HCT116 (cell line): ENCODE measurements at places on chromosomes 6 and 20.

DNA sequence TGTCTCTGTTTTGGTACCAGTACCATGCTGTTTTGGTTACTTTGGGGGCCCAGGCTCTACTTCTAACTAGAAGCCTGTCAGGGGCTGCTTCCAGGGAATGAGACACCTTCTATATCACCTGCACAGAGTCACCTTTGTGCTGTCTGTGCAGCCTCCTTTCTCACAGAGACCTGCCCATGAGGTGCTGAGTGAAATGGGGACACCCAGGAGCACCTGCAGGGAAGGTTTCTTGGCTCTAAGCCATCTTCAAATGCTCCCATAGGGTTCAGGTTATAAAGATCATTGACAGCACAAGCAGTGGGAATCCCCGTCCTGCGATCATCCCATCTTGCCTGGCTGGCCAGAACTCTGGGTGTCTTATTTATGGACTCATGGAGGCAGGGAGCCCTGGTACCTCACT lies 19.1 kb downstream of the GABRR2 start:
- DNase-seq, result no peak

- DNase-seq, result no peak
These were observed 60.5 kb downstream of the CD83 start for GRCh38 chr6:14178083-14178445.

- no peak for DNase-seq
These were observed 40.8 kb upstream of the TIAM2 start for GRCh38 chr6:154954347-154954746.

- peak; percentile 55 for DNase-seq
These were observed 159.4 kb upstream of the CITED2 start for GRCh38 chr6:139533573-139534471.

DNA sequence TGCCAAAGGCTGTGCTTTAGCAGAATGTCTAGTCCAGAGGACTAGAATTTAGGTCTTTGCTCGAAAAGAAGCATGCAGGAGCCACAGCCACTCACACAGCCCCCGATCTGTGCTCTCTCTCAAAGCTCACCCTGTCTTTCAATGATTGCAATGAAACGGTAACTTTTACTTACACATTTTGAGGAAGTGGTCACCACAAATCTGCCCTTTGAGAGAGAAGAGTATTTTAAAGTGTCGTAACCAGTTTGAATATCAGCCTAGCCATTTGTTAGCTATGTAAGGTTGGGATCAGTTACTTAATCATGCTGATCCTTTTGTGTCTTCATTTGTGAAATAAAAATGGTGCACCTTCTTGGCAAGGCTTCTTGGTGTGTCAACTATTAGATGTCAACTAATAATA lies 209.0 kb downstream of the TFAP2A start:
- no peak for DNase-seq

DNA sequence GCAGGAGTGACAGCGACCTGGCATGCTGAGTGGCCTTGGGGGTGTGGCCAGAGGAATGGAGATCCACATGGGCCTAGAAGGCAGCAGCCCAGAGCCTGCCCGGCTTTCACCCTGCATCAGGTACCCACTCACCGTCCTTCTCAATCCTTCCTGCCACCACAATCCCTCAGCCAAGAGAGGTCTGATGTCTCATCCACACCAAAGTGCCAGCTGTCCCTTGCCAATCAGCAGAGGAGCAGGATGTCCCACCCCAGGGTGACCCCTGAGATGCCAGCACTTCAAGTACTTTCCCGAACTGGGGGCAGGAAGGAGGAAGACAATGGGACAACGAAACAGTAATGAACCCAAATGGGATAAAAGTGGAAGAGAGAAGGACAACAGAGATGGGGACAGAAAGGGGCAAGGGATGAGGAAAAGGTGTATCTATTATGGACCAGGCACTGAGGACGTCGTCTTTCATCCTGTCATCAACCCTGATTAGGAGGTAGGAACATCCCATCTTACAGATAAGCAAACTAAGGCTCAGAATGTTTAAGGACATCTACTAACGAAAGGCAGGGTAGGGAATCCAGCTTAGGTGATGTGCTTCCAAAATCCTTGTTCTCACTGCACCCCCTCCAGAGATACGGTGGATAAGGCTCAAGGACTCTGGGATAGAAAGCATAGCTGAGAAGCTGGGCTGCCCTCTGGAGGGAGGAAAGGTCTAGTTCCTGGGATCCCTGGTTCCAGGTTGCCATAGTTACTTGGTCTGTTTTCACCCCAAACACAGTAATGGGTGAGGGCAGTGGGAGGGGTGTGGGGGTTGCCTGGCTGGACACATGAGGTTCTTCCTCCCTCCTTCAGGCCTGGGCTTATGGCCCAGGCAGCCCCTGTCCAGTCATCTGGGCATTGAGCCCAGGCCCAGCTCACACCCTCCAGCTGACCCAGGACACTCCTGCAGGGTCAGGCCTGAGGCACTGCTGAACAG lies 4.5 kb upstream of the TNXB start:
- no peak for DNase-seq

GRCh38 chr20:51985013-51985415 lies 182.7 kb upstream of the SALL4 start:
- peak; percentile 72 for DNase-seq

- DNase-seq, result peak; percentile 27
These were observed 134.0 kb upstream of the SNX9 start for GRCh38 chr6:157688960-157689599.

DNA sequence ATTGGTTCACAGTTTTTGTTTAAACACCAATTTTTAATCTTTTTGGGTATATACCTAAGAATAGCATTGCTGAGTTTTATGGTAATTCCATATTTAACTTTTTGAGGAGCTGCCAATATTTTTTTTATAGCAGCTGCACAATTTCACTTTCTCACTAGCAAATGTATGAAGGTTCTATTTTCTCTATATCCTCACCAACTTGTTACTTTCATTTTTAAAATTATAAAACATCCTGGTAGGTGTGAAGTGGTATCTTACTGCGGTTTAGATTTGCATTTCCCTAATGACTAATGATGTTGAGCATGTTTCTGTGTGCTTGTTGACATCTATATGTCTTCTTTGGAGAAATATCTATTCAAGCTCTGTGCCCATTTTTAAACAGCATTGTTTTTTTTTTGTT lies 452.1 kb downstream of the GRIK2 start:
- DNase-seq, result no peak

DNA sequence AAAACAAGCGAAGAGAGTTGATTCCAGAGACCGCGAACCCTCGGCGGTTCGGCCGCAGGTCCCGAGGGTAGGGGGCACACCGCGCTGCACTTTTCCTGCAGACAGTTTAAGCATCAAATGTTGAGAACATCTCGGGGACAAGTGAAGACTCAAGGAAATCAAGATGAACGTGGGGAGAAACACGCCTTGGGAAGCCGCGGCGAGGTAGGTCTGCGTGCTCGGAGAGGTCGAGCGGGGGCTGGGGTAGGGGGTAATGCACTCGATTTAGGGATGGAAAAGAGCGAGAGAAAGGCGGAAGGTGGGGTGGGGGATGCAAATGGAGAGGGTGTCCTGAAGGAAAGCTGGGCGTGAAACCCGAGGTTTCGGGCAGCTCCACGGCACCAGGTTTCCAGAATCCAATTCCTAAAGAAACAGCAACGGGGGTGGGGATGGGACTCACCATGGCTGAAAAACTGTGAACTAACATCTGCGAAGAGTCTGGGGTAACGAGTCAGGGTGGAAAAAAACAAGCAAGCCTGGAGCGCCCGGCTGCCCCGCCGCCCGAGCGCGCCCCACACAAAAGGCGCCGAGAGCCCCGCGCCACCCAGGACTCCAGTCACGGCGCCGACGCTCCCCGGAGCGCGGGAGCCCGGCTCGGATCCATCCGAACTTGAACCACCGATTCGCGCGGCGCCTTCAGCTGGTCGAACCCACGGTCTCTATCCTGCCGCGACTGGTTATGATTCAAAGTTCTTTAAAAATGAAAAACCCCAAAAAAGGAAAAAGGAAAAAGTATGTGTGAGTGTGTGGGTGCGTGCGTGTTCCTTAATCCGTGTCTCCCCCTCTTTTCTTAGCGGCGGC lies 3.5 kb downstream of the TFAP2A start:
- DNase-seq, result no peak

- DNase-seq, result no peak
These were observed 107.9 kb upstream of the FLRT3 start for GRCh38 chr20:14445310-14445709.

DNA sequence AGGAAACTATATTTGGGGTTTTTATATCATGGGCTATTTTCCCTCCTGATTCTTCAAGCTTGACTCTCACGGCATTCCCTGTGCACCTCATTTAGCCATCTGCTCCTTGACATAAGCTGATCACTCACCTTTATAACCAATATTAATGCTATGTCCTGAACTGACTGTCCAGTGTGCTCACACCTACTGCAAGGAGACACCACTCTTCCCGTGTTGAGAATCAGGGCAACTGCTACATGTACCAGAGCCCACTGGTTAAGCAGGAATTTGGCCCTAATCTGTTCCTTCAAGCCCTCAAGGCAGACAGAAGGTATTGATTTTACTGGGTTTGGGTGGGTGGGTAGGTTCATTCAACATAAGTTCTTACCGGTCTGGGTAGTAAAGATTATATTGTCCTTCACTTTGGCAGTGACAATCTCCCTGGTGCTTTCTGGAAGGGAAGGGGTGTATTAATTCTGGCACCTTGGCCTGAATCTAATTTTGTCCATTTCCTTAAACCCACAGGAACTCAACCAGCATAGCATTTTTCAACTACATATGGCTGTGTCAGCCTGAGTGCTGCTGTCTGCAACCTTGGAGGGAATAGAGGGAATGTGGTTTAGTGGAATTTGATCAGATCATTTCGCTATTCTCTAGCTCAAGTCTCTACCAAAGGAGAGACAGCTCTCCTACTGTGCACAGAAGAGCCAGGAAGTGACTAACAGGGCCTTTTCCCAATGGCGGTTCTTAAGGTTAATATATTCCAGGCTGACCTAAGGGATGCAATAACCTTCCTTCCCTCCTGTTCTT lies 293.2 kb downstream of the BTBD9 start:
- no peak for DNase-seq

- DNase-seq, result no peak
These were observed 251.4 kb downstream of the SOD2 start for GRCh38 chr6:159441704-159441981.

DNA sequence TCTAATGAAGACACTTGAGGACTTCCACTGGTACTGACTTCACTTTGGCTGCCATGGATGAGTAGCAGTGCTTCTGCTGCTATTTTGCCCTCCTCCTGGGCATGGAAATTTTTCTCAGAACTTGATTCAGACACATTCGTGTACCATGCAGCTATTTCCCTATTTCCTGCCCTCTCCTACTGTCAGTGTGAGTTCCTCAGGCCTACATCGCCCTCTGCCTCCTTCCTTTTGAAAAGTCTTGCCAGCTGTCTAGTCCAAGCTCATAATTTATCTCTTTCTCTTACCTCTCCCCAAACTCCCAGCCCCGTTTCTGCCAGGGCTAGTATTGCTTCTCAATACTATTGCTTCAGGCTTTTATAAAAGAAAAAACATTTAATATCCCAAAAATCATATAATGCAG lies 470.2 kb downstream of the ADGRB3 start:
- no peak for DNase-seq

GRCh38 chr6:53547166-53547810 lies 2.4 kb upstream of the GCLC start:
- no peak for DNase-seq

DNA sequence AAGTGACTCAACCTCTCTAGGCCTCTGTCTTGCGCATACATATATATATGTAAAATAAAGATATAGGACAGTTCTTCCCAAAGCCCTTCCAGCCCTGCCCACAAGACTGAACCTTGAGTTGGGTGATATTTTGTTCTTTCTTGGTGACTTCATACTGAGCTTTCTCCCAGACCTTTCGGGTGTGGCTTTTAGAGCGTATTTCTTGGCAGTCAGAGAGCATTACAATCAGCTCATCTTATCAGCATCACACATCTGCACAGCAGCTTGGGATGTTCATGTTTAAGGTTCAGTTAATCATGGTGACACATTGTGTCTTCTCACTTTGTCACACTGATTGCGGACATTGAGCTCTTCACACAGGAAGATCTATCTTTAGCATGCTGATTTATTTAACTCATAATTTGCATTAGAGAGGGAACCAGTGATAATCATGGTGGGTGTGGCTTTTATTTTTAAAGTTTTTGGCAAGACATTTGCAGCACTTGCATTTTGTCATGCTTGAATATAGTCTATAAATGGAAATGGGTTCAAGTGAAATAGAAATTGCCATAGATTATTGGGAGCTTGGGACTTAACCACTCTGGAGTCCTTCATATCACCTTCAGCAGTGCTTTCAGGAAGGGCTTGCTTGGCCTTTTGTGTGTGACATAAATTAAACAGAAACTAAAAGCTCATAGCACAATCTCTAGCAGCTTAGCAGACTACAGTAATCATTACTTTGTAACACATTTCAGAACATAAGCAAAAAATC lies 8.3 kb downstream of the KIF3B start:
- no peak for DNase-seq

DNA sequence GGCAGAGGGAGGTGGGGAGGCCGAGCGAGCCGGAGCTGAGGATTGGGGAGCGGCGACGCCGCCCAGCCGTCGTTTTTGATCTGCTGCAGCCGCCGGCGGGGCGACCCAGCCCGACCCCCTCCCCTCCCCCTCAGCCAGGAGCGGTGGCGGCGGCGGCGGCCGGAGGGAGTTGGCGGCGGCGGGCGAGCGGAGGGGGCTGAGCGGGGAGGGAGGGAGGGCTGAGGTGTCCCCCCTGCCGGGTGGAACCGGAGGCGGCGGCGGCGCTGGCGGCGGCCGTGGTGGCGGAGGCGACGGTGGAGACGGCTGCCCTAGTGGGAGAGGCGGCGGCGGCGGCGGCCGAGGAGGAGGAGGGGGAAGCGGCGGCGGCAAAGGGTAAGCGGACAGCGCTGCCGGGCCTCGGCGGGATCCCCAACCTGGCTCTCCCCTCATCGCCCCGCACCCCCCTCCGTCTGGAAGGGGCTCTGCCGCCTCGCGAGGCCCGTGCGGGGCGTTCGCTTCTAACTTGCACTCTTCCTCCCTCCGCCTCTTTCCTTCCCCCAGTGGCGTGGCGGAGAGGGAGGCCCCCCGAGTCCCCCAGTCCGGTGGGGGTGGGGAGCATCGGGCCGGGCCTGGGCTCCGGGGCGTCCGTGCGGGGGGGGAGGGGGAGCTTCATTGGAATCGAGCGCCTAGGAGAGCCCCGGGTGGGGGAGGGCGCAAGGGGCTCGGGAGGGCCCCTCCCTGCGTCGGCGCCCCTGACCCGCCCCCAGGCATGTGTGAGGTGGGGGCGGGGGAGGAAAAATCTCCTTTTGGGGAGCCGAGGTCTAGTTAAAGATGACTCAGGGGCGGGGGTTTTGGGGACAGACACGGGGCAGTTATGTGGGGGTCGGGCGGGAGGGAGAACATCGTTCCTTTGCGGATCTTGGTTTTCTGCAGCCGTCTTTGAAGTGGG lies at the start of gene TAB2:
TAB2 (plus strand) TSS at position 69 of the 928 bp plus-strand sequence. CDS start 52,286 bp downstream, outside the sequence.
- no peak for DNase-seq

DNA sequence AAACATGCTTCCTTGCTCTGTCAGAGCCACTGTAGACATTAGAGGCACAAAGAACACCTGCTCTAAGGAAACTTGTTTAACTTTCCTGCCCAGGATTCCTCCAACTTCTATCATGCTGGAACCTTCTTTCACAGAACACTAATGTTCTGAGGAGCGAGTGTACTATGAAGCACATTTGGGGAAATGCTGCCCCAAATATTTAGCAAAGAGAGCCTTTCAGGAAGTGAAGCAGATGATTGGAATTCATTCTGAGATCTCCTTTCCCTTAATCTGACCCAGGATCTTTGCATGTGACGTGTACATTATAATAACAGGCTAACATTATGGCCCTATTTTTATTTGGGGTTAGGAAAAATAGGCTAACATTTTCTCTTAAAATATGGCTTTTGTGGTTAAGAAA lies 21.0 kb upstream of the FYN start:
- DNase-seq, result no peak
